Activated CD4-positive, CD25-positive, alpha-beta regulatory T cell treated with anti-CD3 and anti-CD28 coated beads, Interleukin-2, amount 50 U/mL, for 16 hours (primary cell): ENCODE measurements at places on chromosomes 3 and 15.

- no peak for DNase-seq
Observed at GRCh38 chr3:134754768-134755559, 40.1 kb upstream of the EPHB1 start.

GRCh38 chr3:143328451-143328850 lies 208.9 kb downstream of the CHST2 start:
- no peak for DNase-seq

GRCh38 chr3:130783629-130784028 lies 37.0 kb upstream of the PIK3R4 start:
- no peak for DNase-seq

DNA sequence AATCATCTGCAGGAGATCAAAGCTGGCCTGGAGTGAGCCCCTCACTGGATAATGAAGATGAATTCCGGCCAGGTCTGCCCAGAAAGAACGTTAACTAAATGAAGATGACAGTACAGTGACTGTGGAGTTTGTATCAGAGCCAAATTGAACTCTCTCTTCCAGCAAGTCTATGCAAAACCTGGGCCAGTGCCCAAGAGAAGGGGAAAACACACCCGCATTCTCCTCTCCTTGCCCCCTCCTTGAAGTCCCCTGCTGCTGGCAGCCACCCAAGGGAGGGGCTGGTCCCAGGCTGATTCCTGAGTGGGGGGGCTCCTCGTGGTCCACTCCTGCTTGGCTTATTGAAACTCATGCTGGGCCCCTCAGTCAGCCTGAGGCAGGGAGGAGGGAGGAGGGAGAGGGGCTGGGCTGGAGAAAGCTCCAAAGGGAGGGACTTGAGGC lies 155.7 kb downstream of the RAB11A start:
- no peak for DNase-seq

- no peak for DNase-seq
Observed at GRCh38 chr15:49902685-49903501, 216.1 kb downstream of the ATP8B4 start.

DNA sequence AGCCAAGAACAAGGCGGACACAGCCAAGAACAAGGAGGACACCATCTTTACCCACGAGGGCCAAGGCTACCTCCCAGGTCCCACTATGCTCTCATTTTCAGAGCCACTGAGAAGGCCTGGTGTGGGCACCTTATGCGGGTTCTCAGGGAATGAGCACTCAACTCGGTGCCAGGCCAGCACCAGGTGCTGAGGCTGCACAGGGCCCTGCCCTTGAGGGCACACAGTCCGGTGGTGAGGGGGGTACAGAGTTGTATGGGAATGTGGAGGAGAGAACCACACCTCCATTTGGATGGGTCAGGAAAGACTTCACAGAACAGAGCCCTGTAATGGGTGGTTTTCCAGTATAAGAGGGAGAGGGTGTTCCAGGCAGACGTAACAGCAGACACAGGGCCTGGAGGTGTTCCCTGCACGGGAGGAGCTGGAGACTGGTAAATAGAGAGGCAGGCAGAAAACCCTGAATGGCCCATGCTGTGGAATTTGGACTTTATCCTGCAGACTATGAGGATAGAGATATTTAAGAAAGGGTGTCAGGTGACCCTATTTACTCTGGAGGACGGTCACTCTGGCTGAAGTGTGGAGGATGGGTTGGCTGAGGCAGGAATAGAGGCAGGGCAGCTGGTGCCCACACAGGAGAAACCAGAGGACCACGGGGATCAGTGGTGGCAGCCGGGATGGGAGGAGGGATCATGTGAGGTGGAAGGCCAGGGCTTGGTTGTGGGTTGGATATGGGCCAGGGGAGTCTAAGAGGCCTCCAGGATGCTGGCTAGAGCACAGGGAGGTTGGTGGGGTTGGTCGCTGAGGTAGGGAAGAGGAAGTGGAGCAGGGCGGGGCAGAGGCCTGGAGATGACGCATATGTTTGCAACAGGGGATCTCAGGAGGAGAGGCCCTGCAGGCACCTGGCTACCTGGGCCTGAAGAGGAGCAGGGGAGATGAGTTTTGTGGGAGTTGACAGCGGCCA lies 34.6 kb downstream of the CRABP1 start:
- no peak for DNase-seq

DNA sequence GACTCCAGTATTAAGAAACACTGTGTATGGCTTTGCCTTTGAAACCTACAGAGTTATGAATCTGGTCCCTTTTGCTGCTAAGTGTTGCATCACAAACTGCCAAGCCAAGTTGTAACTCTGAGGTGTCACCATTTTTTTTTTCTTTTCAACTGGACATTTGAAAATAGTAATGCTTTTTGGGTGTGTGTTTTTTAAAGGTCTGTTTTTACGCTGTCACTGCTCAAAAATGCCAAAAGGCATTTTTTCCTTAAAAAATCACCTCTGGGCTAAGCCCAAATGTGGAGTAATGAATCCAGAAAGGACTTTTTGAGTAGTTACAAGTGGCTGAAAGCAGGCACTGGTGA lies 9.5 kb downstream of the SMAD3 start:
- DNase-seq, result no peak

DNA sequence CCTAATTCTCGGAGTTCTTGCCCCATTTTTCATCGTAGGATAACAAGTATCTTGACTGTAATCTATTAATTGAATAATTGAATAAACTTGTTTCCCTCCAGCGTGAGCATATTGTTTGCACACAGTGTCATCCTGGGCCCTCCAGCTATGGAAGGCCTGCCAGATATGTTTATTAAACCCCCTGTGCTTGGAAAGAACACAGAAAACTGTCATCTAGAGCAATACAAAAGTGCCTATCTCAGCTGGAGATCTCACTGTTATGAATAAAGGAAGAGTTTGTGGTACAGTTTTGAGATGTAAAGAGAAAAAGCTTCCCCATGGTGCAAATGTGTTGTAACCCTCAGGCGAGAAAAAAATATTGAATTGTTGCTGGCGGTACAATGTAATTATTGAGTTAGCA lies 405.9 kb downstream of the SOX2 start:
- no peak for DNase-seq

DNA sequence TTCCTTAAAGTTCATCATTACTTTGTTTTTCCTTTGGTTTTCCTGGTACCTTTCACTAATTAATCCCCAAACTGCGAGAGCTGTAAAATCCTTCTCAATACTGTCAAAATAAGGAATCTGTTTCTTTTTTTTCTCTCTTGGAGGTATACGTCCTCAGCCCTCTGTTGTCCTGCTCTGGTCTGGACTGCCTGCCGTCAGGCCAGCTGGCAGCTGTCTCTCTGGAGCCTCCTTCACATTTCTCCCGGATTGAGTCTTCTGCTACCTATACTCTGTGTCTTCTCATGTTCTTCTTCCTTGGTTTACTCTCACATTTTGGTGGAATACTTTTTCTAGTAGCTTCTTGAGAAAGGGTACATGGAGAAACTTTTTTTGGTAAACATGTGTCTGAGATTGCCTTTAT lies 13.8 kb downstream of the TATDN2 start:
- DNase-seq, result no peak

GRCh38 chr3:118536764-118537163 lies 497.9 kb downstream of the IGSF11 start:
- DNase-seq, result no peak

GRCh38 chr15:22949074-22949547 lies 31.1 kb downstream of the CYFIP1 start:
- DNase-seq, result no peak

GRCh38 chr3:188993181-188993580 lies 178.6 kb upstream of the TPRG1 start:
- no peak for DNase-seq

GRCh38 chr3:52372822-52373504 lies 56.8 kb downstream of the DNAH1 start:
- DNase-seq, result no peak

DNA sequence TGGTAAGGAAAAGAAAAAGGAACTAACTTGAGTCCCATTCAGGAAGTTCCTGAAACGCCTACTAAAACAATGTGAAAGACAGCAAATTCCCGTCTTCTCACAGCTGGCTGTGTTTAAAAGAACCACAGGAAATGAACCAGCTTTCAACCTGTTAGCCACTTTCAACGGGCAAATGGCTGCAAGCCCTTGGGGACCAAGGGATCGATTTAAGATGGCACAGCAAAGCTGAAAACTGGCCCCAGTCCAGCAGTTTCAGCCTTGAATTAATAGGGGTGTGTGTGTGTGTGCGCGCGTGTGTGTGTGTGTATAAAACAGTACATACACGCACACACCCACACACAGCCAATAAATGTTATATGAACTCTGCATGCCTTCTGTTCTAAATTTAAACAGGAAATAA lies 168.7 kb upstream of the TMCO5A start:
- DNase-seq, result no peak

DNA sequence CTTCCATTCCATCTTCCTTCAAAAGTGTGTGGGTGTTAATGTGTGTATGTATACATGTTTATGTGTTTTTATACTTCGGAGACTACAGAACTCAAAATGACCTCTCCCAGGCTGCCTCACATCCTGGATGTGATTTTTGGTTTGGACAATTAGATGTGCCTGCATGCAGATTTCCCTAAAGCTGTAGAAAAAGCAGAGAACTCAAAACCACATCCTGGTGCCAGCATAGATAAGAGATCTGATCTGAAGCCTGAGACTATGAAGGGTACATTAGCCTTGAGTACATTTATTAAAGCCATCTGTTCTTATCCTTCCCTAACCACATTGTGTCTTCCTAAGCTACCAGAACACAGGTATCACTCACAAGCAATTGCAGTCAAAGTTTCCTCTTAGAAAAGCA lies 319.4 kb upstream of the RASGRP1 start:
- DNase-seq, result no peak

DNA sequence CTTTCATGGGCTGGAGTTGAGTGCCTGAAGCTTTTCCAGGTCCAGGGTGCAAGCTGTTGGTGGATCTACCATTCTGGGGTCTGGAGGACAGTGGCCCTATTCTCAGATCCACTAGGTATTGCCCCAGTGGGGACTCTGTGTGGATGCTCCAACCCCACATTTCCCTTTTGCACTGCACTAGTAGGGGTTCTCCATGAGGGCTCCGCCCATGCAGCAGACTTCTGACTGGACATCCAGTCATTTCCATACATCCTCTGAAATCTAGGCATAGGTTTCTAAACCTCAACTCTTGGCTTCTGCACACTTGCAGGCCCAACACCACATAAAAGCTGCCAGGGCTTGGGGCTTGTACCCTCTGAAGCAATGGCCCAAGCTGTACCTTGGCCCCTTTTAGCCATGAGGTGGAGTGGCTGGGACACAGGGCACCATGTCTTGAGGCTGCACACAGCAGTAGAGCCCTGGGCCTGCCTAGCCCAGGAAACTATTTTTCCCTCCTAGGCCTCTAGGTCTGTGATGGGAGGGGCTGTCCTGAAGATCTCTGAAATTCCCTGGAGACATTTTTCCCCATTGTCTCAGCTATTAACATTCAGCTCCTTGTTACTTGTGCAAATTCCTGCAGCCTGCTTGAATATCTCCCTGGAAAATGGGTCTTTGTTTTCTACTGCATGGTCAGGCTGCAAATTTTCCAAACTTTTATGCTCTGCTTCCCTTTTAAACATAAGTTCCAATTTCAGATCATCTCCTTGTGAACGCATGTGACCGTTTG lies 6.0 kb upstream of the HACD2 start:
- DNase-seq, result no peak

GRCh38 chr15:96311256-96311955 lies 19.1 kb upstream of the NR2F2 start:
- DNase-seq, result no peak

DNA sequence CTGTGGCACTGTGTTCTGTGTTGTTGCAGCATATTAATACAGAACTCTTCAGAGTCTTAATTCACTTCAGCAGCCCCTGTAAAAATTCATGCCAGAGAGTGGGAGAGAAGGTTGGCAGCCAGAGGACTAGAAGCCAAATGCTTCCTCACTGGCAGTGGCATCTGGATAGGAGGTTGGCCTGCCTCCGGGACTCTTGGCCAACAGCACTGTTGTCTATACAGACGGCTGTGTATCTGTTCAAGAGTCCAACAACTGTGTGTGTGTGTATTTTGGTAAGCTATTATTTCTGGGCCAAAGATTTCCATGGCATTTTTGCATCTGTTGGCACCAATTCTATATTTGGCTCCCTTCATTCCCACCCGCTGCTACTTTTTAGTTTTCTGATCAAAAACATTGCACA lies 156.0 kb upstream of the SOX2 start:
- DNase-seq, result no peak

GRCh38 chr3:17741621-17742101 lies 770 bp downstream of the TBC1D5 start:
- DNase-seq, result no peak

GRCh38 chr15:80611543-80612080 lies 83.5 kb upstream of the ABHD17C start:
- DNase-seq, result no peak

GRCh38 chr3:122100591-122101463 lies 45.7 kb downstream of the CD86 start:
- DNase-seq, result no peak

GRCh38 chr3:171481011-171481410 lies 20.8 kb upstream of the TNIK start:
- no peak for DNase-seq

- no peak for DNase-seq
Observed at GRCh38 chr3:8329598-8329997, 172.0 kb upstream of the LMCD1 start.

- no peak for DNase-seq
Observed at GRCh38 chr15:100880139-100880896, 687 bp downstream of the ALDH1A3 start.

DNA sequence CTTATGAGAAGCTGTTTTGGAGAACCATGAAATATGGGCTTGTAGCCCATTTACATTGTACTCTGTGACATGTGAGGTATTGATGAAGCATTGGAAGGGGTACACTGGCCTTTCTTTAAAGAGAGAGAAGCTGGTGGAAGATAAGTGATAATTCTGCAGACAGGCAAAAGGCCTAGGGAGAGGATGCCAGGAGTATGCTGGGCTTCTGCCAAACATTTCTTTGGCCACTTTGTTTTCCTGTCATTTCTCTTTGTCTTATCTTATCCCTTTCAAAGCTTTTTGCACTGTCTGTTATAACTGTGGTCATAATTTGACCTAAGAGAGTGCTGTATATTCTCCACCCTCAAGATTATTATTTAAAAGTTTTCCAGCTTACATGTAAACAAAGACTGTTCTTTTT lies 109.6 kb upstream of the SEMA6D start:
- no peak for DNase-seq

DNA sequence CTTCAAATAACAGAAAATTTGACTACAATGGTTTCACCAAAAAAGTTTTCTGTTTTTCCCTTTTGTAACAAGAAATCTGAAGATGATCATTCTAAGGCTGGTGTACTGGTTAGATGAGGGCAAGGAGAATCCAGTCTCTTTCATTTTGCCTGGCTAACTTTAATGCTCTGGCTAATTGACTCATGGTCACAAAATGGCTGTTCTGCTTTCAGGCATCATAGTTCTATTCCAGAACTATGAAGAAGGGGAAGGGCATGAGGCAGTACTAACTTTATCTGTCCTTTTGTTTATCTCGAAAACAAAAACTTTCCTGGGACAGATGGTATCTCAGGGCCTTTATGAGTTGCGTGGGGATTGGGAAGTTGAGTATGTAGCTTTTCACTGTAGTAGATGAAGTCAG lies 50.4 kb downstream of the SLC25A26 start:
- DNase-seq, result no peak

- DNase-seq, result no peak
Observed at GRCh38 chr3:16406579-16406978, 106.9 kb downstream of the RFTN1 start.

GRCh38 chr15:61700803-61701202 lies 359.4 kb downstream of the VPS13C start:
- no peak for DNase-seq
